Fibroblast of lung (primary cell): ENCODE measurements at places on chromosomes 6 and 20.

DNA sequence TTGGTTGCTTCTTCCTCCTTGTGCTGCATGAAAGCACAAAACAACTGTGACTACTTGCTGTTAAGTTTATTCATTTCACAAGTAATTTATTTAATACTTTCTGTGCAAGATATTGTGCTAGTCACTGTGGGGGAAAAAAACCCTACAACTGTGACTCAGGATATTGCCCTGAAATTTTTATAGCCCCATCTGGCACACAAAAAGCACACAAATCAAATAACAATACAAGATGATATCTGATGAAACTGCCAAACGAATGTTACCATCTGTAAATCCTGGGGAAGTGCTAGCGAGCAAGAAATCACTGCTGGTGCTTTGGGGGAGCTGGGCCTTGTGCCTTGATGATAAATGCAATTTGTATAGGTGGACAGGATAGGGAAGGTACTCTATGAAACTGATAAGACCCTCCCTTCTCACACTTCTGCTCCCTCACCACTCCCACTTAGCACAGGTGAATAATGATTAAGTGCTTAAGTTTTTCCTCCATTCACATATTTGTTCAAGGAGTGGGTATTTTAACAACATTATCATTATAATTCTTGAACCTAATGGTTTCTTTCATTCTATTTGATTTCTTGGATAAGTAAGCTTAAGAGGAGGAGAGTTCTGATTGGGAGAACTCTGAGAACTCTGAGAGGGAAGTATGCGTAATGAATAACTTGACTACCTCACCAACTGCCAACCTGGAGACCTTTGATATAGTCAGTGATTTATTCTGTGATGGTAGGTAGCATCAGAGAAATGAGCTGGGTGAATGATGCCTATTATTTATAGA is 115.3 kb downstream of the RTN4IP1 start:
- peak overlapping the region; percentile 75 for H3K4me3 ChIP-seq
- H3K36me3 ChIP-seq, result no peaks in the 10 kb centered on the region
- H3K27me3 ChIP-seq, result peaks cover 8% of the 10 kb centered on the region
- H3K27ac ChIP-seq, result no peak overlapping the region
- no peak for DNase-seq

GRCh38 chr20:6975311-6975710 is 207.8 kb downstream of the BMP2 start:
- no peaks in the 10 kb centered on the region for H3K36me3 ChIP-seq
- peak; percentile 33 for DNase-seq
- H3K27me3 ChIP-seq, result no peaks in the 10 kb centered on the region
- H3K27ac ChIP-seq, result no peak overlapping the region
- no peaks in the 10 kb centered on the region for H3K4me1 ChIP-seq
- H3K4me3 ChIP-seq, result no peak overlapping the region

DNA sequence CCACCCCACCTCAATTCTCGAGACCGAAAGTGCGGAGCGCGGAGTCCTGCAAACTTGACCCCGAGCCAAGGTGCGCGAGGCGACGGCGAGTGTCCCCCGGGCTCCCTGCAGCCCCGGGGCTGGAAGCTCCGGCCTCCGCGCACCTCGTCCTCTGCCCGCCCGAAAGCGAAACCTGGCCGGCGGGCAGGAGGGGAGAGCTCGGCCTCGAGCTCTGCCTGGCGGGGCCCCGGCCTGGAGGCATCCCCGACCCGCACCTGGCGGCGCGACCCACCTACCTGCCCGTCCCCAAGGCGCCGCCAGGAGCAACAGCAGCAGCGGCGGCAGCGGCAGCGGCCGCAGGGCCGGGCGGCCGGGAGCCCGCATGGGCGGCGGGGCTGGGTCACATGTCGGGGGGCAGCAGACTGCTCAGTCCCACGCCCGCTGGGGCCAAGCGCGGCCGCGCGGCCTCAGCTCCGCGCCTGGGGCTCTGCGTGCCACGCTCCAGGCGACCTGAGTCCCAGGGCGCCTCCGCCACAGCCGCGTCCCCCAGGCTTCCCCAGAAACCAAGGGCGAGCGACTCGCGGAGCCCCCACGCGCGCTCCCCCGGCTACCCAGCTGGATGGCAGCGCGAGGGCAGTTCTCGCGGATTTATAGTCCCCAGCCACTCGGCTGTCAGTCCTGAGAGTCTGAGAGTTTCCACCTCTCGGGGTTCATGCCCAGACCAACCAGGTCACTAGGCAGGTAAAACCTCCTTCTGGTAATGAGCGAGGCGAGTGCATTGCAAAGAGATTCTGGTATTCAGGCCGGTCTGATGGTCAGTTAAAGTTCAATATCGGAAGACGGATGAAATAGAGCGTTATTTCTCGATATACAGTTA is at the start of gene IL20RA:
TSS of gene IL20RA (minus strand) at position 600 of the 856 bp plus-strand sequence. CDS start at position 363, 237 bp downstream.
- H3K4me3 ChIP-seq, result peak within 1 kb of the TSS; percentile 79
- no peak for DNase-seq
- no peaks in the 10 kb centered on the region for H3K4me1 ChIP-seq
- H3K36me3 ChIP-seq, result no peaks in the 10 kb centered on the region
- no peaks in the 10 kb centered on the region for H3K27me3 ChIP-seq
- H3K27ac ChIP-seq, result no peak within 1 kb of the TSS

GRCh38 chr20:3222635-3223600 is 13.6 kb downstream of the ITPA start:
- H3K27me3 ChIP-seq, result no peaks in the 10 kb centered on the region
- no peak overlapping the region for H3K27ac ChIP-seq
- no peak for DNase-seq
- H3K36me3 ChIP-seq, result peaks cover 8% of the 10 kb centered on the region

GRCh38 chr6:75348882-75349261 is 64.3 kb upstream of the TMEM30A start:
- H3K4me3 ChIP-seq, result peak overlapping the region; percentile 19
- DNase-seq, result no peak
- H3K27me3 ChIP-seq, result no peaks in the 10 kb centered on the region
- no peak overlapping the region for H3K27ac ChIP-seq

- H3K27ac ChIP-seq, result no peak overlapping the region
- peaks cover 2% of the 10 kb centered on the region for H3K36me3 ChIP-seq
- DNase-seq, result no peak
These were observed 10.7 kb downstream of the TGIF2 start for GRCh38 chr20:36584018-36584481.

DNA sequence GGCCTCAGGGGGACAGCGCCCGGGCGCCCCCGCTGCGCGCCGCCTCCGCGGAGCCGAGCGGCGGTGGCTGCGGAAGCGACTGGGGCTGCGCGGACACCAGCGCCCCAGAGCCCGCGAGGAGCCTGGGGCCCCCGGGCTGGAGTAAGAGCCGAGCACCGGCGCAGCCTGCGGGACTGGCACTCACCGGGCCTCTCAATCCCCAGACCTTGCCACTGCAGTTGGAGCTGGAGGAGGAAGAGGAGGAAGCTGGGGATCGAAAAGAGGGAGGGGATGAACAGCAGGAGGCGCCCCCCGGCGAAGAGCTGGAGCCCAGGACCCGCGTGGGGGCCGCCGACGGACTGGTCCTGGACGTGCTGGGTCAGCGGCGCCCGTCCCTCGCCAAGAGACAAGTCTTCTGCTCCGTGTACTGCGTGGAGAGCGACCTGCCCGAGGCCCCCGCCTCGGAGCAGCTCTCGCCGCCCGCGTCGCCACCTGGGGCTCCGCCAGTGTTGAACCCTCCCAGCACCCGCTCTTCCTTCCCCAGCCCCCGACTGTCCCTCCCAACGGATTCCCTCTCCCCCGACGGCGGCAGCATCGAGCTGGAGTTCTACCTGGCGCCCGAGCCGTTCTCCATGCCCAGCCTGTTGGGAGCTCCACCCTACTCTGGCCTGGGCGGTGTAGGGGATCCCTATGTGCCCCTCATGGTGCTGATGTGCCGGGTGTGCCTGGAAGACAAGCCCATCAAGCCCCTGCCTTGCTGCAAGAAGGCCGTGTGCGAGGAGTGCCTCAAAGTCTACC is 590 bp downstream of the RNF217 start:
- DNase-seq, result peak; percentile 52
- peak overlapping the region; percentile 89 for H3K27ac ChIP-seq
- H3K36me3 ChIP-seq, result no peaks in the 10 kb centered on the region
- peaks cover 5% of the 10 kb centered on the region for H3K4me1 ChIP-seq

GRCh38 chr20:10111139-10111958 is 76.6 kb downstream of the ANKEF1 start:
- H3K27ac ChIP-seq, result no peak overlapping the region
- H3K4me1 ChIP-seq, result peaks cover 6% of the 10 kb centered on the region
- H3K27me3 ChIP-seq, result no peaks in the 10 kb centered on the region
- DNase-seq, result no peak

- H3K27ac ChIP-seq, result no peak overlapping the region
- H3K4me3 ChIP-seq, result no peak overlapping the region
- peak; percentile 65 for DNase-seq
- H3K27me3 ChIP-seq, result no peaks in the 10 kb centered on the region
- H3K36me3 ChIP-seq, result no peaks in the 10 kb centered on the region
These were observed 50.5 kb upstream of the ENPP5 start for GRCh38 chr6:46221222-46221793.

GRCh38 chr6:159260208-159260607 is 91.0 kb downstream of the FNDC1 start:
- H3K4me1 ChIP-seq, result no peaks in the 10 kb centered on the region
- no peak for DNase-seq
- no peaks in the 10 kb centered on the region for H3K27me3 ChIP-seq
- H3K4me3 ChIP-seq, result no peak overlapping the region
- H3K36me3 ChIP-seq, result no peaks in the 10 kb centered on the region

- peak; percentile 34 for DNase-seq
- no peaks in the 10 kb centered on the region for H3K27me3 ChIP-seq
- no peaks in the 10 kb centered on the region for H3K4me1 ChIP-seq
- H3K36me3 ChIP-seq, result no peaks in the 10 kb centered on the region
- no peak overlapping the region for H3K27ac ChIP-seq
These were observed 49.8 kb downstream of the MYB start for GRCh38 chr6:135230711-135231468.

DNA sequence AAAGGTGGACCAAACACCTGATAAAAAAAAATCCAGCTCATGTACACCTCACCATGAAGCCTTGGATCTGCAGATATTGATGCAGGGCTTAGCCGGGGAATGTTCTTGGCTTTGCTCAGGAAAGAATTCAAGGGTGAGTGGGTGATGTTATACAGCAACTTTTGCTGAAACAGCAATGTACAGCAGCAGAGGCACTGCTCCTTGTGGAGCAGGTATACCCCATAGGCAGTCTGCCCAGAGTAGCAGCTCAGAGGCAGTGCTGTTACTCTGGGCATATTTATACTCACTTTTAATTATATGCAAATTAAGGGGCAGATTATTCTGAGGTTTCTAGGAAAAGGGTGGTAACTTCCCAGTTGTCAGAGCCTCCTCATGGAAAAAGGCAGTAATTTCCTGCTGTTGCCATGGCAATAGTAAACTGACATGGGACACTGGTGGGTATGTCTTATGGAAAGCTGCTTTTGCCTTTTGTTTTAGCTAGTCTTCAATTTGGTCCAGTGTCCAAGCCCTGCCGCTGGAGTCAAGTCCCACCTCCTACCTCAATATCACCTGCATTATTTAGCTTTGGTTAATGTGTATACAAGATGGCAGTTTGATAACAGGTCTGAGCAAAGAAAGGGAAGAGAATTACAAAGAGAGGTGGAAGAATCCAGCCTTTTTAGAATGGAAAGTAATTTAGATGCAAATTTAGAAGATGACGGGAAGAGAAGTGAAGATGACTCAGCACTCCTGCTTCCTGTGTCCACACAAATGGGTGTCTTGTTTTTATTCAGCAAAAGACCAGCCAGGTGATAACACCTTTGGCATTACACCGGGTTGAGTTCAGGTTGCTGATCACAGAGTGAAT is 110.1 kb upstream of the JAG1 start:
- DNase-seq, result no peak
- no peaks in the 10 kb centered on the region for H3K36me3 ChIP-seq
- H3K27ac ChIP-seq, result no peak overlapping the region
- H3K4me3 ChIP-seq, result no peak overlapping the region
- no peaks in the 10 kb centered on the region for H3K27me3 ChIP-seq
- H3K4me1 ChIP-seq, result no peaks in the 10 kb centered on the region

DNA sequence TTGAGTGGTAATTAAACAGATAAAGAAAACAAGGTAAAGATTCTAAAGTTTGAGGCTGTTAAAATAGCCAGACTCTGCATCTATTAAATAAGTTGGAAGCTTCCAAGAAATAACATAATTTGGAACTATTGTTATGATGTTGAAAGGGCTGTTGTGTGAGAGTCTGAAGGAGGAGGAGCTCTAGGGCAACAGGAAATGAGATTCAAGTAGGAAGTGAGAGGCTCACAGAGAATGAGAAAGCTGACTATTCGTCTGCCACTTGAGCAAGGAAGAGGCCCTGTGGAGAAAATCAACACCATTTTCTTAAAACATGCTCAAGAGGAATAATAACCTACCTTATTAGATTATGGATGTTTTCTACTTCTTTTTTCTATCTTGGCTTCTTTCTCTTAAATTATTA is 185.2 kb downstream of the SLC24A3 start:
- no peak overlapping the region for H3K4me3 ChIP-seq
- H3K4me1 ChIP-seq, result no peaks in the 10 kb centered on the region
- H3K27me3 ChIP-seq, result no peaks in the 10 kb centered on the region
- DNase-seq, result no peak
- H3K36me3 ChIP-seq, result no peaks in the 10 kb centered on the region
